Brain (organoid and tissue), 16 donors: ENCODE measurements at places on chromosomes 2 and 18. TPM values are rescaled to one million over a fixed set of nuclear protein-coding genes. Genes with fewer than 3 reads are reported as not detected.

PER2 gene
- polyA plus RNA-seq, result 5.6 TPM

ABCG8 gene
- not detected for polyA plus RNA-seq

TMEM163 gene
- polyA plus RNA-seq, result 21.4 TPM

TMEM198 gene
- polyA plus RNA-seq, result 23.1 TPM

C1QL2 gene
- 5.2 TPM for polyA plus RNA-seq
